Glutamatergic neuron (in vitro differentiated cells): ENCODE measurements at places on chromosomes 16 and 17.

DNA sequence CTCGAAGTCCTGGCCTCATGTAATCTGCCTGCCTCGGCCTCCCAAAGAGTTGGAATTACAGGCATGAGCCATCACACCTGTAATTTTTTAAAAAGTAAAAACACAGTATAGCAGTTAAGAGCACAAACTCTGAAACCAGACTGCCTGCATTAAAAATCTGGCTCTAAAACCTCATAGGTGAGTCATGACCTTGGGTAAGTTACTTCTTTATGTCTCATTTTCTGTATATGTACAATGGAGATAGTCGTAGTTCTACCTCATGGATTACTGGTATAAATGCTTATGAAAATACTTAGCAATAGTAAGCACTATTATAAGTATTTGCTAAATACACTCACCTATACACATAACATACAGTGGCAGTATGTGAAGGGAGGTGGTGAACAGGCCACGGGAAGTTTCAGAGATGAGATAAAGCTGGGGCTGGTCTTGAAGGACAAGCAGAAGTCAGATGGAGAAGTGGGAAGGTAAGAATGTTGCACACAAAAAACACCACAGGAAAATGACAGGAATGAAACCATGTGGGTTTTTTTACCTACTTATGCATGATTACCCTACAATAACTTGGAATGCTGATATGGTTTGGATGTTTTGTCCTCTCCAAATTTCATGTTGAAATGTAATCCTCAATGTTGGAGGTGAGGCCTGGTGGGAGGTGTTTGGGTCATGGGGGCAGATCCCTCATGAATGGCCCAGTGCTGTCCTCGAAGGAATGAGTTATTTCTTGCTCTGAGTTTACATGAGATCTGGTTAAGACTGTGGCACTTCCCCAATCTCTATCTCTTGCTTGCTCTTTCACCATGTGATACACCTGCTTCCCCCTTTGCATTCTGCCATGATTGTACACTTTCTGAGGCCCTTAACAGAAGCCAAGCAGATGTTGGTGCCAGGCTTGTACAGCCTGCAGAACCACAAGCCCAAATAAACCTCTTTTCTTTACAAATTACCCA is 33.9 kb downstream of the ZNF652 start:
- no peak for DNase-seq

DNA sequence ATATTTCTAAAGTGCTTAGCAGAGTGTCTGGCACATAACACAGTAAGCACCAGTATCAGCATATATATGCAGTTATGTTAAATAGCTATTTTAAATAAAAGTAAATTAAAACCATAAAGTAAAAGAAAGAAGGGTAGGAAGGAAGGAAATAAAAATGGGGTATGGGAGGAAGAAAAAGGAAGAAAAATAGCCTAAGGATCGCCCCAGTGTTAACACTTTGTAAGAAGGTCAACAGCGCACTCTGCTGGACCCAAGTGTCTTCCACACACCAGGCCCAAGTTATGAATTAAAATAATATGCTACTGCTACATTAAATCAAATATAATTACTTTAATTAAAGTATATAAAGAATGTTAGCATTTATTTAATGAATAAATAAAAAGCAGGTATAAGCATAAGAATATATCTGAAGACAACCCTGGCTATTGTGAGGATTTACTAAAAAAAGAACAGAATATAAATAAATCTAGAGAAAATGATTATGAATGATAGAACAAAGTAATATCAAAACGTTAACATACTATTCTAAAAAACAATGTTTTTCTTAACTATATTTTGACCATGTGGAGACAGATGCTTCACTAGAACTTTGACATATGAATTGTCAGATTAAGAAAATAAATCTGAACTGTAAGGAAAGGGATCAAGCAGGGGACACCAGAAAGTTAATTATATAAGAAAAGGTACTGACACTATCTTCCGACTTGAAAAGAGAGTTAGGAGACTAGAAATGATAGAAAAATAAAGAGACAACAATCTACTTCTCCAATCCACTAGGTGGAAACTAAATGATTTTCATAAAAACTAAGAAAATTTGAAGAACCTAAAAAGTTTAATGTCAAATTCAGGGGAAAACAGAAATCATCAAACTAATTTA is 25.9 kb downstream of the BRIP1 start:
- peak; percentile 68 for DNase-seq

DNA sequence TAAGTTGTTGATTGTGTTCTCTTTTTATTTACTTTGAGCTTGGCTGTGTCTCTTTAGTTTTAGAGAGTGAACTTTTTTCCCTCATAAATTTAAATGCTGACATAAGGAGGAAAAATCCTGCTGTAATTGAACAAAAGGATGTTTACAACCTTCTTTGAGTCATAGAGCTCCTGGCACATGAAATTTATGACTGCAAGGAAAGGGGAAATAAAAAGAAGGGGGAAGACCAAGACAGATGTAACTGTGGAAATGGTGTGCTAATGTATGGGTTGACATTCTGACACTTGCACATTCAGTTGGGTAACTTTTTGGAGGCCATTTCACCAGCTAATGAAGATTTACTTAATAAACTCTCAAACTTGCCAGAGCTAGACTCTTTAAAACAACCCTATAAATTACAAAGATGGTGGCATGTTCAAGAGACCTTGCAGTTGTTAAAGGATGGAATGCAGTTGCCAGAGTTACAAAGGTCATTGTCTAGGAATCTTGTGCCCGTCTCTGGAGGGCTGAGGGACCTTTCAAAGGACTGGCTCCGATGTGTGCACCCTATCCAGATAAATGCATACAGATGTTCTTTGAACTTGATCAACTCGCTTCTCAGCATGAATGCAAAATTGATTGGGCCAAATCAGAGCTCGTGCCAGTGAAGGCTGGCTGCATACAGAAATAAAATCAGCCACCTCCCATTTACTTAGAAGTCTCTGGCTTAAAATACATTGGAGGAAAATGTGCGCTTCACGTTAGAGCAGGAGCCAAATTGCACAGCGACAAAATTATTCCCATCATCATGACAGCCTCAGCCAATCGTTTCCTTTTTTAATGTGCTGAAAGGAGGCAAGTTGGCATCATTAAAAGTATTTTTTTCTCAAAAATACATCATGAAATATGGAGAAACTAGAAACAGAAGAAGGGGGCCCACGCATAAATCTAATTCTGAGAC is 289.0 kb upstream of the XYLT1 start:
- no peak for DNase-seq

DNA sequence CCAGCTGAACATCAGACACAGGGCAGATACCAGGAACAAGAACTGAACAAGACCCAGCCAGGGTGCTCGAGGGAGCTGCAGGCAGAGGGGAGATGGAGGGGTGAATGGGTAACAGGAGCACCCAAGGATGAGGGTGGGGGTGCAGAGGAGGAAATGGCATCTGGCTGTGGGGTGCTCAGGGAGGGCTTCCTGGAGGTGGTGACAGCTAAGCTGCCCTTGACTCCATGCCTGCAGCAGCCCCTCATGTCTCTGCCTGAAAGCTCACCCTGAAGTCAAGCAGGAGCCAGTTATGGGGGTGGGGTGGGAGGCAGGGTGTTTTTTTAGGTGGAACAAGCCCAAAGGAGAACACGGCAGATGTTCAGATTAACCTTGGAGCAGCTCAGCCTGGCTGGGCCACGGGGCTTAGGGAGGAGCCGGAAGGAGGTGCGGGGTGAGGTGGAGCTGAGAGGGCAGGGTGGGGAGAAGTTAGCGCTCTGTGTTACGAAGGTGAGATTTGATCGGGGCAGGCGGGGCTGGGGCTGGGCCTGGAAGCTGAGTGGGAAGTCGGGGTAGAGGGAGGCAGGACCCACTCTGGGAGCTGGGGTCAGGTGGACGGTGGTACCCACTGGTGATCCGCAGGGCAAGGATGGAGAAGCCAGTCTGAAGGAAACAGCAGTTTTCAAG is 143.0 kb downstream of the ENGASE start:
- no peak for DNase-seq

DNA sequence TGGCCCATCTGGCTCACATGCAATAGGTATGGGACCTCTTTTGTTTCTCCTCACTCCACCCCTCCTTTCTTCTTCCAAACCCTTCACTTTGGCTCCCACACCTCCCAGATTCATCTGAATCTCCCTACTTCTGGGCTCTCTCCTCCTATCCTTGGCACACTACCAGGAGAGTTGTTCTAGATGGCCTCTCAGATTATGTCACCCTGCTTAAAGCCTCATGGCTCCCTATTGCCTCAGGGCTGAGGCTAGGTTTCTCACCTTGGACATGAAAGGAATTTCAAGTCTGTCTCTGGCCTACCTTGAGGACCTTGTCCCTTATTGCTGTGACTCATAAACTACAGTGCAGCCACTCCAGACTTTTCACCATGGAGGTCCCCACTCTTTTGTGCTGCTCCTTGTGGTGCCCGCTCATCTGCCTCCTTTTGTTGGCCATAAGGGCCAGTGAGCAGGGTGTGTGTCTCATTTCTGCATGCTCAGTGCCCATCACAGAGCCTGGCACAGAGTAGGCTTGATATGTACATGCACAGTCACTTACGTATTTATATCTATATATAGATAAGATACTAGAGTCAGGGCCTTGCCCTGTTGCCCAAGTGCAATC is 1.0 kb upstream of the MFAP4 start:
- DNase-seq: no peak

- no peak for DNase-seq
Measured at GRCh38 chr17:2925011-2925410, 128.8 kb downstream of the RAP1GAP2 start.

- no peak for DNase-seq
Measured at GRCh38 chr17:18910881-18911280, 41.1 kb upstream of the SLC5A10 start.

- DNase-seq: no peak
Measured at GRCh38 chr17:68391561-68392268, 65.6 kb downstream of the WIPI1 start.

- DNase-seq: no peak
Measured at GRCh38 chr17:78793968-78794367, 11.9 kb upstream of the CYTH1 start.

DNA sequence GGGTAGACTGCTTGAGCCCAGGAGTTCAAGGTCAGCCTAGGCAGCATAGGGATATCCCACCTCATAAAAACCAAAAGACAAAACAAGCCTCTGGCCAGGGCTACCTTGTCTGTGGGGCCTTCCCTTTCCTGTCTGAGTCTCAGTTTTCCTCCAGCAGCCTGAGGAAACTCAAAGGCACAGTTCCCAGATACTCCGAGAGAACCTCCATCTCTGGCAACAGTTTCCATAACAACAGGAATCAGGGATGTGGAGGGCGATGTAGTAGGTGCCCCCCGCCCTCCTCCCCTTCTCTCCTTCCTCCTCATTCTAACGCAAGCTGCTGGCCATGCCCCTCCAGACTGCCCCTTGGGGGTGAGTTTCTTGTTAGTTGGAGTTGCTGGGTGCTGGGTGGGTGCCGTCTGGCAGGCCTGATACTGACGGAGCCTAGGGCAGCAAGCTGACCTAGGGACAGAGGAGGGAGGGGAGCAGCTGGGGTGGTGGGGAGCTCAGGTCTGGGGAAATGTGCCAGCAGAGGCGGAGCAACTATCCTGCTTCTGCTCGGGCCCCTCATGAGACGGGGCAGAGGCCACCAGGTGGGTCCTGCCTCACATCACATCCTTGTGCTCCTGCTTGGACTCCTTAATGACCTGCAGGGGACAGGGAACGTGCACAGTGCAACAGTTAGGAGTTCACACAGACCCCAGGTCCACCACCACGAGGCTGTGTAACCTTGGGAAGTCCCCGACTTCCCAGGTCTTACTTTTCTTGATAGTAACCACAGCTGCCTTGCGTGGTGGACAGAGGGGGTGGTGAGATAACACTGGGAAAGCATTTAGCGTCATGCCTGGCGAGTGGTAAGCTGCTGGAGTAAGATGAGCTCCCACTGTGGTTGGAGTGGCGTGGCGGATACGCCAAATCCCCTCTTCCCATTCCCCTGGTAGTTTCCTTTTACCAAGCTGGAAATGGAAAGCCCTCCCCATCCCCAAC is 7.8 kb upstream of the EFTUD2 start:
- no peak for DNase-seq
